ENCODE measurements at places on chromosomes 16 and 17. TPM values are rescaled to one million over a fixed set of nuclear protein-coding genes. Genes with fewer than 3 reads are reported as not detected.
A peak's percentile ranks its signal among the peaks of the same experiment; 100 is the strongest.

Gene PPL
- not detected for total RNA-seq

Gene EVPL
- total RNA-seq: 0.17 TPM

Gene TP53TG3B
- total RNA-seq: not detected

Gene DNAAF8
- total RNA-seq: not detected

Gene TOX3
- not detected for total RNA-seq

Gene TMIGD1
- total RNA-seq: not detected

Gene PNMT
- not detected for total RNA-seq

Gene CCL14
- not detected for total RNA-seq

Gene DRC3
- not detected for total RNA-seq

Gene KCNJ2
- total RNA-seq: not detected

Gene DPEP3
- total RNA-seq: not detected

Gene ZNF205
- total RNA-seq: 0.47 TPM

Gene CCL16
- not detected for total RNA-seq

DNA sequence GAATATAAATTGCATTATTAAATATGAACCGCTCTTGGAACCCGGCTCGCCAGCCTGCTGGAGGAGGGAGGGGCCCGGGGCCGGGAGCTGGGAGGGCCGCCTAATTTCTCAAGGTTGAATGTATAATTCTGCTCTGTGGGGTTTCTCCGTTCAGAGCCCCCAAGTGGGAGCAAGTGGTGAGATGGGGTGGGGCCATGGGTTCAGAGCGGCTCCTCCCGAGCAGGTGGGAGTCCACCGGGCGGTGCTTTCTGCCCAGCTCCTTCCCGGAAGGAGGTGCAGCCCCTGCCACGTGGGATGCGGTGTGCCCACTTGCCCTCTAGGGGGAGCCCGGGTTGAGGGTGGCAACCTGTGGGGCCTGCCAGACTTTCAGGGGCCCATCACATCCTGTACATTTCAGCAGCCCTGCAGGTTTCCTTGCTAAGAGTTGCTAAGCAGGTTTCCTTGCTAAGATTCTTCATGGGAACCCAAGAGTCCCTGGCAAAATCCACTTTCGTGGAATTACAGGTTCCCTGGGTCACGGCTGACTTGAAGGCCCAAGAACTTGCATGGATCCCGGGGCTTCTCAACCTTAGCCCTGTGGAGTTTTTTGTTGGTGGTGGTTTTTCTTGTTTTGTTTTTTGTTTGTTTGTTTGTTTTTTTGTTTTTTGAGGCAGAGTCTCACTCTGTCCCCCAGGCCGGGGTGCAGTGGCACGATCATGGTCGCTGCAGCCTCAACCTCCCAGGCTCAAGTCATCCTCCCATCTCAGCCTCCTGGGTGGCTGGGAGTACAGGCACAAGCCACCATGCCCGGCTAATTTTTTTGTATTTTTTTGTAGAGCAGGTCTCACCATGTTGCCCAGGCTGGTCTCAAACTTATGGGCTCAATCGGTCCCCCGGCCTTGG, 196.7 kb upstream of the GSE1 start:
- peak; percentile 93 for DNase-seq

GRCh38 chr17:76682296-76682695, 28.5 kb downstream of the MXRA7 start:
- DNase-seq: no peak

DNA sequence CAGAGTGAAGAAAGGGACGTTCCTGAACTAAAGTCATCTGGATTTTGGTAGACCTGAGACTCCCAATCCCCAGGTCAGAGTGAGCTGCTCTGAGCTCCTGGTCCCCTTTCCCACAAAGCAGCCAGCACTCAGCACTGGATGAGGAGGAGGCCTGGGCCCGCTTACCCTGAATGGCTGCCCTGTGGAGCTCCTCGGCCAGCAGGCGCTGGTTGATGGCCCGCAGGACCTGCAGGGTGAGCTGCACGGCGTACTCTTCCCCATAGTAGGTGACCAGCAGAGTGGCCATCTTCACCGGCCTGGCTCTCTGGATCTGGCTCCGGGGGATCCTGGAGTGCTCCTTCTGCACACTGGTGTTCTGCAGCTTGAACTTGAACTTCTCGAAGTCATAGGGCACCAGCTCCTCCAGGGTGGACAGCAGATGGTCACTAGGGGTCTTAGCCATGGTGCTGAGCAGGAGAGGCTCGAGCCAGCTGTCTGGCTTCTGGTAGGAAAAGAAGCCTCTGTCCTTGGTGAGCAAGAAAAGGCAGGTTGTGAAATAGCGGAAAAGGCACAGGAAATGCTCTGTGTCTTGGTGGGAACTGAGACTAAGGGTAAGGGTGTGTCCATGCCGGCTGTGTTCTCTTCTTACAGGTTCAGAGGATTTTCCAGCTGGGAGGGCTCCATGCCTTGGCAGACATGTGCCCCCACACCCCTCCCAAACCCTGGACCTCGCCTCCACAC, at the start of gene MEFV:
Gene MEFV (minus strand): TSS at position 488 of the 720 bp plus-strand sequence. CDS start 46 bp downstream, at position 442.
- no peak for DNase-seq

- DNase-seq: peak; percentile 58
Observed at GRCh38 chr16:17439580-17439979, 31.2 kb downstream of the XYLT1 start.

GRCh38 chr17:44636562-44636961, 19.7 kb upstream of the MEIOC start:
- no peak for DNase-seq

DNA sequence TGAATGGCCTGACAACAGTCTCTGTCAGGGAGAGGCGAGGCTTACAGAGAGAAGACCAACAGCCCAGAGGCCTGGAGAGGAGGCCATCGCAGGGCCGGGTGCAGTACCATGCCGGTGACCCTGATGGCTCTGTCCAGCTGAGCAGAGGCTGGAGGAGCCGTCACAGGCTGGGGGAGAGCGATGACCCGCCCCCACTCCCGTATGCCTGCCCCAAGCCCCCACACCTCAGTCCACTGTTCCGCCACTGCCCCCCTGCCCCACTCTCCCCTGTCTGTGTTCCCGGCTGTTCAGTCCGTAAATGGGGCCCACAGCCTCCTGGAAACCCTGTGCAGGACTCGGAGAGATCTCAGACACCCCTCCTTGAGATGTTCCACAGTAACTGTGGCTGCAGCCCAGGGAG, 12.8 kb upstream of the FAM83G start:
- DNase-seq: no peak

DNA sequence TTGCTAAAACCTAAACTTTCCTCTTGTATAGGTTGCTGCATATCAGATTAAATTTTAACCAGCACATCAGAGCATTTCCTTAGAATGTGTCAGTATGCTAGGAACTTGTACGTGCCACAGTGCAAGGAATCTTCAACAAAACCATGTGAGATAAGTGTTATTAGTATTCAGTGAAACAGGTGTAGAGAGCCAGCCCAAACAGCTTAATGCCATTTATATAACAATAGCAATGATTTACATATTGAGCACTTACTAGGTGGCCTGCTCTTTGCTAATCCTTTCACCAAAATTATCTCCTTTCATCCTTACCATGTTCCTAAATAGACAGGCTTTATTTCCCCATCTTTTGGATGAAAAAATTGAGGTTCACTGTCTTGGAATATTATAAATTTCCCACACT, 485.7 kb downstream of the HS3ST4 start:
- no peak for DNase-seq

DNA sequence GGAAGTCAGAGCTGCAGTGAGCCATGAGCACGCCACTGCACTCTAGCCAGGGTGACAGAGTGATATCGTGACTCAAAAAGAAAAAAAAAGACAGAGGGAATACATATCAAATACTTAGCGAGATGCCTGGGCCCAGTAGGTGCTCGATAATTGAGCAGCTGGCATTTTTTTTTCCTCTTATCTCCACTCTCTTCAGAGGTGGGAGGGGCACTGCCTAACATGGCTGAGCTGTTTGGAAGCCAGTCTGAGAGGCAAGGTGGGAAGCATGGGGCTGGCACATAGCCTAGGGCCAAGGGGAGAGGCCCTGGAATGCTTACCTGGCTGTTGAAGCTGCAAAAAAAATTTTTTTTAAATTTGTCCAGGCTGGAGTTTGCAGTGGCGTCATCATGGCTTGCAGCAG, 38.4 kb downstream of the HIC1 start:
- no peak for DNase-seq

DNA sequence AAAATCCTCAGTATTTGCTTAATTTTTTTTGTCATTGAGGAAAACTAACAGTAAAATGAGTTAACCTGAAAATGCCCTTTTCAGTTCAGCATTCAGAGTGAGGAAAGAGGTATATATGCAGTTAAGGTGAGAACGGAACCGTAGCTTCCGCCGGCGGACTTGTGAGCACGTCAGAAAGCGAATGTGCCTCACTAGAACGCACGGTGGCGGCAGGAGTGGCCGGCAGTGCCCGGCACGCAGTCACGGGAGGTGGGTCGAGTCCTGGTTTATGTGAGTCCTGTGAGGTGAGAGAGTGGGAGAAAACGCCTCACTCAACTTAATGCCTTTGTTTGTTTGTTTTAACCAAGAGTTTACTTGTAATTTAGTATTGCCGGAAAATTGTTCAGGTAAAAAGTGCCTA, 6.1 kb downstream of the SEC14L1 start:
- no peak for DNase-seq

DNA sequence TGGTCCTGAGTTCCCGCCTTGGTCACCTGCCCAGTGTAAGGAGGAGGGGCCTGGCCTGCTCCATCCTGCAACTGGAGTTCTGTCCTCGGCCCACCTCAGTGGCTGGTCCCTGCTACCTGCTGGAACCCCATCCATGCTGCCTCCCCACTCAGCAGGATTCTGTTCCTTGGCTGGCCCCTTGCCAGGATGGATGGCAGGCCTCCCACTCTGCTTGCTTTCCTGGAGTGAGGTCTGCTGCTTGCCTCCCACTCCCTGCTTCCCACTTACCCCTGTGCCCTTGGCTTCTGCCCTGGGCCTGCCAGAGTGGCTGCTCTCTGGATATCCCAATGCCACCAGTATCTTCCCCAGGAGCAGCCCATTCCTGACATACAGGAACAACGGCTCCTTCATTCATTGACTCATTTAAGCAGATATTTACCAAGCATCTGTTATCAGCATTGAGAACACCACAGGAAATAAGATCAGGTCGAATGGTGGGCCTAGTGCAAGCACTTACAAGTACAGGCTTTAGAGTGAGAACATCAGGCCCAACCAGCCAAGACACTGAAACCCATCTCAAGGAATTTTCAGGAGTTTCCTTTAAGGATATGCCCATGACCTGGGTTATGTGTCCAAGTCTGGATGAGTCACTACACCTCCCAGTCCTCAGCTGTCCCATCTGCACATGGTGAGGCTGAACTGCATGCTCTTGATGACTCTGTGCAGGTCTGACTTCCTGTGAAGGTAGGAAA, 17.0 kb upstream of the RPRML start:
- DNase-seq: no peak

DNA sequence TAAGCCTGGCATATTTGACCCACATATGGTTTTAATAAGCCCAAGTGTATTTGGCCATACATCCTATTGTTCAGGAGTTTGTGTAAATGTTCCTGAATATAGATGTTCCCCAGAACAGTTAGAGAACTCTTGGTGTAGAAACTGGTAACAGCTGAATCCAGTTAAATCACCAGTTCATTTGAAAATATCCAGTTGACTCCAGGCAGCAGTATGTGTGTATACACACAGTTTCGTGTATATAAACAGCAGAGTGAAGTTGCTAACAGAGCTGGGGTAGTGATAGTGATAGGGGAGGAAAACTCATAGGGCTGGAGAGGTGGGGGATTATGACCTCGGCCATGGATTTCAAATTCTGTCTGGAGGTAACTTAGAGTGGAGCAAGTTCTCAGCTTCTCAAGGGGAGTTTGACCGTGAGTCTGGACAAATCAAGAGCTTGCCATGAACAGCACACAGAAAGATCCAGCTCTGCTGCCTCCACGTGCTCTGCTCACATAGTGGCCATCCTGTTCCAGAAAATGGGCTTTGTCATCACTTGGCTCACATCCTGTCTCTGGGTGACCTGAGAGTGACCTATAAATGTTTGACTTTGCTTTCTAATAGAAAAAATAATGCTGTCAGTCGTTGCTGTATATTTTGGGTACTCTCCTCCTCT, 30.6 kb upstream of the MMD start:
- no peak for DNase-seq

- no peak for DNase-seq
Observed at GRCh38 chr16:51125992-51126391, 25.1 kb downstream of the SALL1 start.

DNA sequence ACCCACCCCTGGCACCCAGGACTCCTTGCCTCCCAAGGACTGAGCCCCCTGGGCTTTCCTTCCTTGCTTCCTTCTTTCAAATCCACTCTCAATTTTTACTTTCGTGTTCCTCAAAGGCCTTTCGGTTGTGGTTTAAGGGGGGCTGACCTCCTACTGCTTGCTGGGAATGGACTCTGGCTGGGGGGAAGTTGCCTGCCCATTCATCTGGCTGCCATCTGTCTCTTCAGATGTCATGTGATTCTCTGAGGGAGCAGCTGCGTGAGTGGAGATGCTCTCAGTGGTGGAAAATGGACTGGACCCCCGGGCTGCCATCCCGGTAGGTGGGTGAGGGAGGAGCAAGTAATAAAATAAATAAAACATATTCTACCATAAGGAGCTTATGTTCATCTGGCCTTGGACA, 93.8 kb upstream of the RPRML start:
- no peak for DNase-seq

DNA sequence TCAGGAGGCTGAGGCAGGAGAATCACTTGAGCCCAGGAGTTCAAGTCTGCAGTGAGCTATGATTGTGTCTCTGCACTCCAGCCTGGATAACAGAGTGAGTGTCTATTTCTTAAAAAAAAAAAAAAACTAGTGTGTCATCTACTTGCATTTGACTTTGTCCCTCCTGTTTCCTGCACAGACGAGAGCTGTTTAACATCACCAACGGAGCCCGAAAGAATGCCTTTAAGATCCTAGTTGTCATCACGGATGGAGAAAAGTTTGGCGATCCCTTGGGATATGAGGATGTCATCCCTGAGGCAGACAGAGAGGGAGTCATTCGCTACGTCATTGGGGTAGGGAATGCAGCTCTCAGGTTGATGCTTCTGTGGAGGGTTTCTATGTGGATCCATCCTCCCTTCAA, 13.4 kb downstream of the ITGAM start:
- DNase-seq: no peak

- no peak for DNase-seq
Observed at GRCh38 chr16:11586378-11586855, 302 bp downstream of the LITAF start.

GRCh38 chr17:65848751-65849150, 287.3 kb upstream of the AXIN2 start:
- DNase-seq: no peak

DNA sequence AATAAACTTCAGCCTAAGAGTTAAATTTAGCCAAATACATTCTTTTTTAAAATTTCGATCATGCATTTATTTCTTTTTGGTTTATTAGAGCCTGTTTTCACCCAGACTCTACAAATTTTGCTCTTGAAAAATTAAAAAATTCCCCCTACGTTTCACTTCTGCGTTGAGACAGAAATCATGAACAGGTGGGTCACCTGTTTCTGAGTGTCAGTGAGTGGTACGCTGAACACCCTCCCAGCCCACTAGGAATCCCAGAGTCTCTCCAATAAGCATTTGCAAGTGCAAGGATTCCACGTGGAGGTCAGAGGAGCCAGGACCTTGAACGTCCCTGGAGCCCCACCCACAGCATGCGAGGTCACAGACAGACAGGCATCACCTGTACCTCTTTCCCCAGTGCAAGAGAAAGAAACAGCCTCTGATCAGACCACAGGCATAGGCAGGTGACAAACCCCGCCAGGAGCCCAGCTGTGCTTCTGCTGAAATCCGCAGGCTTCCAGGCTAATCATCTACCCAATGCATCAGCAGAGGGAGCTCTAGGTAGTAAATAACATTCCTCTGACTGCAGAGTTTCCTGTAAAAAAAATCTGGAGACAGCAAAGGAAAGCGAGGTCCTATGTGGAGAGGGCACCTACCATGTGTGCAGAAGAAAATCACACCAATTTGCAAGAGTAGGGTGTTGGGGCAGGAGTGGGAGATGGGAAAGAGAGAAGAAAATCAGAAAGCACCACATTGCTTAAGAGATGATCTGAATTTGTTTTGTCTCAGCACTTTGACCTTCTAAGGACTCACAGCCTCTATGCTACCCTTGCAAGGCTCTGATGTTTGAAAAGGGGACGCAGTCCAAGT, 5.9 kb upstream of the XYLT1 start:
- peak; percentile 83 for DNase-seq
